Pancreas (tissue), 10 donors: ENCODE measurements at places on chromosomes 12 and 14. TPM values are rescaled to one million over a fixed set of nuclear protein-coding genes. Genes with fewer than 3 reads are reported as not detected.

The TAS2R42 gene
- total RNA-seq = not detected

DNA sequence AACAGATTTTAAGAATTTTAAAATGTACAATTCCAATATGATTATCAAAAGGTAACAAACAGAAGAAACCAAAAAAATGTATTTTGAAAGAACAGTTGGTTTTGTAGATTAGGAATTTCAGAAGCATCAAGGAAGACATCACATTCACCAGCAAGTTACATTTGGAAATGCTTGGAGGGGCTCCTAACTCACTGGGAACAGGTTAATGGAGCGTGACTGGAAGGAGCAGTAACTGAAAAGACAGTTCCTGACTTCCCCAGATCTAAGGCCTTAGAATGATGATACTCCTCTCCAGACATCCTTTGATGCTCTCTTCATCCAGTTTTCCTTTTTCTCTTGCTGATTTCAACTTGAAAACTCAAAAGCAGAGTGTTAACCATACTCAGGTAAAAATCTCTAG is 220.0 kb upstream of the EGLN3 start:
- DNase-seq = no peak

GRCh38 chr14:80425686-80426085 is 214.4 kb upstream of the DIO2 start:
- no peak for DNase-seq

- no peak for DNase-seq
Measured at GRCh38 chr12:132423820-132424645, 65.9 kb upstream of the FBRSL1 start.

GRCh38 chr14:93064411-93065271 is 51.1 kb downstream of the ITPK1 start:
- DNase-seq = no peak

GRCh38 chr14:100079726-100080005 is 14.4 kb downstream of the EVL start:
- DNase-seq = no peak

DNA sequence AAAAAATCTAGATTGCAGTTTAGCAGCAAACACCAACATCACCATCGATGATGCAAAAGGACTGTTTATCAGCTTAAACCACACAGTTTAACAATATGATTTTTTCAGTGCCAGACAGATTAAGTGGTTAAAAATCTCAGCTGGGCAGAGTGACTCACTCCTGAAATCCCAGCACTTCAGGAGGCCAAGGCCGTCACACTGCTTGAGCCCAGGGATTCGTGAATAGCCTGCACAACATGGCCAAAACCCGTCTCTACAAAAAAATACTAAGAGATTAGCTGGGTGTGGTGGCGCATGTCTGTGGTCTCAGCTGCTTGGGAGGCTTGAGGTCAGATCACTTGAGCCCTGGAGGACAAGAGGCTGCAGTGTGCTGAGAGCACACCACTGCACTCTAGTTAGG is 8.9 kb downstream of the RSRC2 start:
- DNase-seq = no peak

- no peak for DNase-seq
Measured at GRCh38 chr14:69087061-69087461, 65.9 kb downstream of the DCAF5 start.
